ENCODE measurements at places on chromosomes 7 and 10. TPM values are rescaled to one million over a fixed set of nuclear protein-coding genes. Genes with fewer than 3 reads are reported as not detected.

CALHM3 gene
- 0.50 TPM for total RNA-seq

CWF19L1 gene
- 20.5 TPM for total RNA-seq

IDI2 gene
- total RNA-seq = not detected

NME8 gene
- not detected for total RNA-seq

CHAT gene
- not detected for total RNA-seq

CXCL12 gene
- total RNA-seq = 0.06 TPM

FAM237B gene
- not detected for total RNA-seq

INTS1 gene
- total RNA-seq = 51.8 TPM

SEMA4G gene
- total RNA-seq = 8.4 TPM

CDK1 gene
- 105 TPM for total RNA-seq

WAPL gene
- 15.0 TPM for total RNA-seq

COL28A1 gene
- total RNA-seq = 0.97 TPM

CAMK1D gene
- 7.8 TPM for total RNA-seq

TAS2R41 gene
- total RNA-seq = not detected

CACNA2D1 gene
- 7.0 TPM for total RNA-seq

ALOX5 gene
- 0.29 TPM for total RNA-seq

ASB10 gene
- total RNA-seq = not detected

MRLN gene
- not detected for total RNA-seq

TMEM270 gene
- 0.13 TPM for total RNA-seq

All from A549 treated with Hydrocortisone at 1 μM for 4 hours (cell line).